Stimulated activated CD8-positive, alpha-beta memory T cell treated with anti-CD3 and anti-CD28 coated beads, Interleukin-7, amount 100 ng/mL, for 24 hours (primary cell): ENCODE measurements at places on chromosomes 4 and X.

DNA sequence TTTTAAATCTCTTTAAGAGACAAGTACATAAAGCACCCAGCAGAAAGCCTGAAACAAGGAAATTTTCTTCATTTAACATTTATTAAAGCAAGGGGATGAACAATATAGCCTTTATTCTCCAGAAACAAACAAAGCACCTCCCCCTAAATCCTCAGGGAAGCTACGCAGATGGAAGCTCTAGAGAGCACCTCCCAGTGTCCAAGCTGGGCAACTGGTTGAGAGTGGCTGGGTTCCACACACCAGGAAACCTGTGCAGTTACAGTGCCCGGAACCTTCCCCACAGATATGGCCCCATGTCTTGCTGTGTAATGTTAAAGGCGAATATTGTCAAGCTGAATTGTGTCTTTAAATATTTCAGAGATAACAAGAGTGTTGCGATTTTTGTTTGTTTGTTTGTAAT, 8.9 kb upstream of the TRIML1 start:
- DNase-seq = no peak

- no peak for DNase-seq
Measured at GRCh38 chr4:32790803-32791202, 2070.6 kb downstream of the PCDH7 start.

GRCh38 chrX:20067709-20068561, 48.8 kb downstream of the MAP7D2 start:
- no peak for DNase-seq

DNA sequence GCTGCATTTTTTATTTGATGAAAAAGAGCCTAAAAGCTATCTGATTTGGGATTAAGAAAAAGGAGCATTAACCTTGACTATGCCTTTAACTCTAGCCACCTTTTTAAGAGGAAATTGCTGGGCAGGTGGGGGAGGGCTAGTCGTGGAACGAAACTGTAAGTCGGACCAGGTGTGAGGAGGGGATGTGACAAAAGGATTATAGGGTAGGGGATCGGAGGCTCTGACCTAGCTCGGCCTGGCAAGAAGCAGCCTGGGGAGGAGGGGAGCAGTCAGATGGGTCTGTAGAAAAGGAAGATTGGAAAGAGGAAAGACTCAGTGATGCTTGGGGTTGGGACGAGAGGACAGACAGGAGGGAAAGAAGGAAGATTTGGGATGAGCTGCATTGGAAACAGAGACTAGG, 21.1 kb upstream of the SPCS3 start:
- DNase-seq = no peak

DNA sequence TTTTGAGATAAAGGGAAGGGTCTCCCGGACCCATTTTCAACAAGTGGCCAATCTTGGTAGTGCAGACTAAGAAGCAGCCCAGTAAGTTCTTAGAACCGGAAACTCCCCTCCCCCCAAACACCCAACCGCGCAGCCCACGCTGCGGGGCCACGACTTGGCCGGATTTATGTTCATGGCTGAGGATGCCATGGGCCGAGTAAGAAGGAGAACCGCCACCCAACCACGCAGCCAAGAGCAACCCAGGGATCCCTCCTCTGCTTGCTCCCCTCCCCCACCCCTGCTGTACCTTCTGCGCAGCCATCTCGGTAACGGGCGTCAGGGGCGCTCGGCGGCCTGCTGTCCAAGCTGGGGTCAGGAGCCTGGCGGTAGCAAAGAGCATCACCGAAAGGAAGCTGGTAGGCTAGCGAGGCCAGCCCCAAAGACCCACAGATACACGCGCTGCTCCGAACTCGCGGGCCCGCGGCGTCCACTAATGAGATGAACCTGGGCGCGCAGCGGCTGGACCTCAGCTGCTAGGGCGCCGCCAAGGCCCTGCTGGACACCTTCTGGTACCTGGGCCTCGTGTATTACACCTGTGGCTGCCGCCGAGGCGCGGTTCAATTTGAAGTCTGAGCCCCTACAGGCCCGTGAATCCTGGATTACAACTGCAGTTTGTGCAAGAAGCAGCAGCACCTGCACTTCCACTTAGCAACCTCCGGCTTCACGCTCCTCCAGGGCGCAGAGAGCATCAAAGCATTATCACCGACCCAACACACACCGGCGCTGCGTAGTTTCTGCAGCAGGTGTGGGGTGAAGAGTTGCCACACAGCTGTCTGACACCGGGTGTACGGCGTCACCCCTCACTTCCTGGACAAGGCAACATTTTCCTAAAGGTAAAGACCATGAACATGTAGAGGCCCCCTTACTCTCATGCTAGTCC, 63.4 kb downstream of the NUDT10 start:
- DNase-seq = peak; percentile 2

- DNase-seq = no peak
Measured at GRCh38 chr4:26746802-26747213, 113.8 kb upstream of the STIM2 start.

- no peak for DNase-seq
Measured at GRCh38 chr4:67575232-67576058, 16.9 kb downstream of the STAP1 start.
